Natural killer cell (primary cell): ENCODE measurements at places on chromosomes 4 and X. TPM values are rescaled to one million over a fixed set of nuclear protein-coding genes. Genes with fewer than 3 reads are reported as not detected.
A peak's percentile ranks its signal among the peaks of the same experiment; 100 is the strongest.

- DNase-seq = no peak
Measured at GRCh38 chr4:38958453-38959190, 73.6 kb downstream of the TMEM156 start.

DNA sequence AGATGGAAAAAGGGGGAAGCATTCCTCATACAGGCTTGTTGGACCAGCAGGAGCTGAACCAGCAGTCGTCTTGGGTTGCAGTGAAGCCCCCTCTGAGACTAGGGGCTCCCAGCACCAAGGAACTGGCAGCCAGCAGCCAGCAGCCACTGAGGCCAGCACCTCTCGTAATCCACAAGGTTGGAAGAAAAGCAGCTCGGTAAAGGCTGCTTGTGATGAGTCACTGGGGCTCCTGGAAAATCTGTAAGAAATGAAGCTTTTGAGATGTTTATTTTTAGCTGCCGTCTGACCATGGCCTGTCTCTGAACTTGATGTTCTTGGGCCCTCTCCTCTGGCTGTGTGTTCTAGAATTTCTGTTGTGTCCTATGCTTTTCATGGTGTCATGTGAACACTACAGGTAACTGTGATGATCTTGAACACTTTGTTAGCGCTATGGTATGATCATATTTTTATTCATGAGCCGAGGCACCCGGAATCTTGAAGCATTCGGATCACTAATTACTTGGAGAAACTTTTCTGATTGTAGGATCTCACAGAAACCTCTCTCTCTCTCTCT is 18.6 kb downstream of the CLCN4 start:
- no peak for DNase-seq

- DNase-seq = no peak
Measured at GRCh38 chr4:6619466-6620255, 20.8 kb upstream of the MRFAP1 start.

DNA sequence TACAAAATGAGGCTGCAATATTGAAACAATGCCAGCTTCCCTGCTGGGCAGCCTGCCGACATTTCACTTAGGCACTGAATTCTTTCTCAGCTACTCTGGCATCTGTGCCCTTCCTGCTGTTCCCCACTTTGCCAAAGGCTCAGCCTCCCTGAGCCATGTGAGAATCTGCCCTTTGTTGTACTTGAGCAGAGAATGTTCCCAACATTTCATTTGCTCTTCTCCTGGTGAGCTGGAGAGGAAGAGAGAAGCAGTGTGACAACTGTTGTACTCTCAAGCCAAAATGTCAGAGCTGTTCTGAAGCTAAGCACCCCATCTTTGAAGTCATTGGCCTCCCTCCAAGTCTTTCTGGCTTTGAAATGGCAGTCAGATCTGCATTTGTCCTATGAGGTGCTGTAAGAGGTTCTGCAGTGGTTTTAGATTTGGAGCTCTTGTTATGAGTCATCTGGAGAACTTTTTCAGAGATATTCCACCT is 32.5 kb downstream of the LANCL3 start:
- peak; percentile 1 for DNase-seq

GRCh38 chr4:150381609-150382008 is 200.3 kb upstream of the MAB21L2 start:
- DNase-seq = no peak

DNA sequence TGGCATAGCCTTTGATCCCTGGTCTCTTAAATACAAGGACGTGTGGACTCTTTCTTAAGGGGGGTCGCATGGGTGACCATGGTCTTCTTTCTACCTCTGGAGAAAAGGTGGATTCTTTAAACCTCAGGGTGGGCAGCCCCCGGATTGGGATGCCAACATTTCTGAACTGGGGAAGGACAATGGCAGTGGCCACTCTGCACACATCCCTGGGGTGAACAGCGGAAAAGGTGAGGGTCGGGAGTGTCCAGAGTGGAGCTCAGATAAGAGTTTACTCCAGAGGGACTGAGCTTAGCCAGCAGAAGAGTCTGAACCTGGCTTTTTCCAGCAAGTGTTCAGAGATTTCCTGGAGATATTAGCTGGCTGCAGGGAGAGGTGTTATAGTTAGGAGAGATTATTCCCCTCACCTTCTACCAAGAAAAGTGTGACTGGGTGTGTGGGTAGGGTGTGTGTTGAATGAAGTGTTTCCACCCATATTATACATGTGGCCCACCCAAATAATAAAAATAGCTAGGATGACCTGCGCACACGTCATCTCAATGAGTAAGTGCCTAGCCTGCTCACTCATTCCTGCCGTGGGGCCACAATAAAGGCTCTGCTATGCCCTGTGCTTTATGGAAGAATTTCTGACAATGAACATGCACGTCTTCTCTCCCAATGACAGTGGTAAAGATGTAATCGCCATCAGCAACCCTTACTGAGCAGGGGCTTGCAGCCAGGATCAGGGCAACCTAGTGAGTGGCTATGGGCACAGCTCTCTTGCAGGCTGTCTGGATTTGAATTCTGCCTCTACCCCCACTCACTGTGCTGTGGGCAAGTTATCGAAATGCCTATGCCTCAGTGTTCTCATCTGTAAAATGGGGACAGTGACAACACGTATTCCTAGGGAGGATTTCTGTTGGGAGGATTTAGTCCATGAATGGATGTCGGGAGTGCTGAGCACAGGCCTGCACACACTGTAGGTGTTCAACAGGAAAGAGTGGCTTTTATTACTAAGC is 76.6 kb downstream of the SLC2A9 start:
- no peak for DNase-seq

Gene GSX2
- not detected for total RNA-seq

GRCh38 chr4:1740021-1740545 is 18.8 kb downstream of the TACC3 start:
- no peak for DNase-seq

Gene MAGEB1
- not detected for total RNA-seq

GRCh38 chr4:40254608-40255392 is 58.0 kb downstream of the RHOH start:
- DNase-seq = peak; percentile 49

- no peak for DNase-seq
Measured at GRCh38 chr4:77007358-77008230, 58.0 kb downstream of the SEPTIN11 start.
